Stimulated activated CD4-positive, alpha-beta T cell treated with anti-CD3 and anti-CD28 coated beads, Interleukin-12 subunit alpha, Interleukin-12 subunit beta, amount 100 ng/mL, for 48 hours (primary cell): ENCODE measurements at places on chromosomes 7 and 10.
A peak's percentile ranks its signal among the peaks of the same experiment; 100 is the strongest.

GRCh38 chr7:14973712-14974428 is 71.3 kb upstream of the DGKB start:
- DNase-seq, result no peak

- DNase-seq, result no peak
Measured at GRCh38 chr7:44045226-44046014, 918 bp downstream of the DBNL start.

- no peak for DNase-seq
Measured at GRCh38 chr7:123993996-123994395, 38.9 kb downstream of the TMEM229A start.

DNA sequence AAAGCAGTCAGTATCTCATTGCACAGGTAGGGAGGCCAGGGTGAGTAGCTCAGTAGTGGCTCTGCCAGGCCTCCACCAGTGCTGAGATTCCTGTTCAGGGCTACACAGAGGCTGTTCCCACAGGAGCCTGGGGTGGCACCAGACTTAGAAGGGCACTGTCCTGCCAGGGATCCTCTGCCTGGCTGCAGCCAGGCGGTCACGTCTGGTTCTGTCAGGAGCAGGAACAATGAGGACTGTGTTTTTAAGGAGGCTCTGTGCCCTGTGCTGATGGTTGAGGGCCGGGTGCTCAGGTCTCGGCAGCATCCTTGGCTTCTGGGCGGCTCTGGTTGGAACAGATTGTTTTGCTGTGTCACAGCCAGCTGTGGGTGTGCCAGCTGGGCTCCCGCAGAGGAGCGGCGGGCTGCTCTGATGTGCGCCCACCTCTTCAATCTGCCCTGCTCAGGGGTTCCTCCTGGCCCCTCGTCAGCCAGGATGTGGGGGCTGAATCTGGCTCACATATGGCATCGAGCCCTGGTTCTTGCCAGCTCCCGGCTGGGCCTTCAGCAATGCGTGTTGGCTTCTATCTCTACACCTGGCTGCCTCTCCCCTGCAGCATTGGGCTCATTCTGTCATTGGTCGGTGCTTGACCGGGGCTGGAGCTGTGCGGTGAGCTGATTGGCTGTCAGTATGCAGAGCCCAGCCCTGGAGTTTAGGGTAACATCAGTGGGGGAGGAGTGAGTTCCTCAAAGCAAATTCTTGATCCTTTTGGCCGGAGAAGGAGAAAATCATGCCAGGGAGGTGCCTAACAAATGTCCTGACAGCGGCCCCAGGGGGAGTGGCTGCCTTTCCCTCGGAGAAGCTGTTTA is 41.2 kb downstream of the TACR2 start:
- DNase-seq, result no peak

- DNase-seq, result no peak
Measured at GRCh38 chr7:77252506-77252905, 52.9 kb upstream of the FGL2 start.

- DNase-seq, result no peak
Measured at GRCh38 chr7:16046041-16046440, 359.6 kb upstream of the MEOX2 start.

GRCh38 chr7:7231000-7231399 is 48.7 kb downstream of the C1GALT1 start:
- DNase-seq, result no peak

DNA sequence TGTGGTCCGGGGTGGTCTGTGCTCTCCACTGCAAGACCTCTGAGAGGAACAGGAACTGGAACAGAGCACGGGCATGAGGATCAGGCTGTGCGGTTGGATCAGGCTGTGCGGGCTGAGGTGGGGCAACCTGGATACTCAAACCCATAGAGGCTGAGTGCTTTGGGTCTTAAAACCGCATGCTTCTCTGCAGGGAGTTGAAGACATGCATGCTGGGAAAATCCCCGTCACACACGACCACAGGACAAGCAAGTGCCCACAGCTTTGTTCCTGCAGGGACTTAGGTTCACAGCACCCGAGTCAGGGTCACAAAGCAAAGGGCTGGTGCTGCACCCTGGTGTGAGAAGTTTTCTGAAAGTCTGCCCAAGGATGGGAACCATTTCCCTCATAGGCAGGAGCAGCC is 221.2 kb downstream of the ZMYND11 start:
- DNase-seq, result no peak

GRCh38 chr10:31166606-31167005 is 134.9 kb upstream of the ZNF438 start:
- DNase-seq, result no peak

DNA sequence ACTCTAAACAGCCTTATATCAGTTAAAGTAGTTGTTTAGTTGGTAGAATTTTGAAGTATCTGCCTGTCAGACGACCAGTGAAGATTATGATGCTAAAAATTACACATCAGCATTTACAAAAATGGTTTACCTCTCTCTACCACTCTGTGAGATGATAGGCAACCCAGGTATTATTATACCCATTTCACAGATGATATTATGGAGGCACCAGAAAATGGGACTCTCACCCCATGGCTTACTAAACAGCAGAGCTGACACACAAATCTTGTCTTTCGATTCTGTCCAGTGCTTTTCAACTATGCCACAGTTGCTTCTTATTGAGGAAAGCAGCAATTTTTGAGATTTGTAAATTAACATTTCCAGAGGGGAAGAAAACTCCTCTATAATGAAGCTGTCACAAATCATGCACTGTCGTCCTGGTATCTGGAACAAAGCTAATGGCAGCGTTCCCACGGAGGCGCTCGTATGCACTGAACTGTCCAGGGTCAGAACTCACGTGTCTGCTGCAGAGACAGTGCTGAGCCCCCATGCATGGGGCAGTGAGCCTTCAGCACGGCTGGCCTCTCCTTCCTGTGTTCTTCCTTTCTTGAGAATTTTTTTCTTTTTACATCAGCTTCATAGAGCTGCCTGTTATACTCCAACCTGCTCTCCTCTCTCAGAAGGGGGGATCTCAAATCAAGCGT is 381.1 kb downstream of the SDK1 start:
- no peak for DNase-seq

- DNase-seq, result peak; percentile 44
Measured at GRCh38 chr10:84333864-84334451, 5.6 kb downstream of the CCSER2 start.

DNA sequence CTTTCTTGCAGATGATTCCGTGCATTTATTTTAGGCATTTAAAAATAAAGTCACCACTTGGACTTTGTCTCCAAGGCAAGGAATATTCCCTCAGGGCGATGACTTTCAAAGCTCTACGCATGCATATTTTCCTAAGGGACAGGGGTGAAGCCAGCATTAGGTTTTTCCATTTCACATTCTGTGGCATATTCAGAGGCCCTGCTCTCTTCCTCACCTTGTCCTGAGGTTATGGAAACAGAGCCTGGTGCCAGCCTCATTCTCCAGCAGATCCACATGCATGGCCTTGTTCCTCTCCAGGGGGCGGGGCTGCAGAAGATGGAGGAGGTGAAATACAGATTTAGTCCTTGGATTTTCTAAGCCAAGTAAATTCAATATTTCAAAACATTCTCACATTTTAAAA is 11.6 kb upstream of the LYZL1 start:
- no peak for DNase-seq

GRCh38 chr10:96497391-96497790 is 16.3 kb downstream of the TLL2 start:
- DNase-seq, result no peak
